ENCODE measurements at places on chromosomes 5 and 9.

DNA sequence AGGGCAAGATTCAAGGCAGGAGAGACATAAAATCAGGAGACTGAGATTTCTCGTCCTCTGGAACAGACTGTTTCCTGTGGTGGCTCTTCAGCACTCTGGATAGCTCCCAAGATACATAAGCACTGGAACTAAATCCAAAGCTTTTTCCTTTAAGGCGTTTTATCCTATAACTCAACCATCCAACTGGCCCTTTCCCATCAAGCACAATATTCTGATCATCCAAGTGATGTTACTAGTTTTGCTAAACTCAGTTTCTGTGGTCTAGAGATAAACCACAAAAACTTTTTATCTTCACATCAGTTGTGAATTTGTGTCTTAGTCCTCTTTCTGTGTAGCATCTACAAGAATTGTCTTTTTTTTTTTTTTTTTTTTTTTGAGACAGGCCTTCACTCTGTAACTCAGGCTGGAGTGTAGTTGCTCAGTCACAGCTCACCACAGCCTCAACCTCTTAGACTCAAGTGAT lies 299.4 kb downstream of the COX7C start:
- DNase-seq, result peak; percentile 62

DNA sequence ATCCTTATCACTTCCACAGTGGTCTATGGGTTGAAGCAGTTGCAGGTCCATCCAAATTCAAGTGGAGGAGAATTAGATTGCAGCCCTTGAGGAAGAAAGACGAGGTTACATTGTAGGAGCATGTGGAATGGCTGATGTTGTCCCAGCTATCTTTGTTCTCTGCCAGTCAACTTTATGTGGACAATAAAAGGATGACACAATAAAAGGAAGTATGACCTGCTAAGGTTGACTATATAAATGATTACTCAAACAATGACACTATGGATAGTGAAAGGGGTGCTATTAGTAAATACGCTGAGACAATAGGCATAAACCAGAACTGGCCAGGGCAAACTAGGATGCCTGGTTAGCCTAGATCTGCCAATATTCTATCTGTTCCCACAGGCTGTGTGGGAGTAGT lies 12.8 kb upstream of the ZNF618 start:
- DNase-seq, result no peak

DNA sequence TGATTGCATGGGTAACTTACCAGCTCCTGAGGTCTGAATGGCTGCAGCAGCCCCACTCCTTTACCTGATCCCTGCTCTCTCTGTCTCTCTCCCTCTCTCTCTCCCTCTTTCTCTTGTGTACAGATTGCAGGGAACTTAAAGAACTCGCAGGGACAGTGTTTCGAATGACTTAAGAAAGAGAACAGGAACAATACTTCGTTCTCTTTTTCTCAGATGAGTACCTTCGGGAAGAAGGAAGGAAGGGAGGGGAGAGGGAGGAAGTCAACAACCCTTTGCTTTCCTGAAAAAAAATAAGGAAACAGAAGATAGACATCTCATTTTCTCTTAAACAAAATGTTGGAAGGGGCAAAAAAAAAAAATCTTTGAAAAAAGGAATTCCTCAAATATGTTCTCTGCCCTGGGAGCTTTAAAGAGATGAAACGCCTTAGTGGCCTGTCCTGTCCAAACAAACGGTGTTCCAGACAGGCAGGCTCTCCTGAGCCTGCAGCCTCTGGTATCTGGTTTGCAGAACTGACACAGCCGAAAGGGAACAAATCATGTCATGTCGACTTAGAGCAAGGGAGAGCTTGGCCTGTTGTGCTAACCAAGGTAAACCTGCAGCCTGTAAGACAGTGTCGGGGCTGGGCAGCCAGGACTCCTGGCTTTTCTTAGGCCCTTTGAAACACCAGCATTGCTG lies at the start of gene ZNF366:
Gene ZNF366 (minus strand): TSS at position 180 of the 676 bp plus-strand sequence. CDS start 45,914 bp downstream, outside the sequence.
- no peak for DNase-seq

- peak; percentile 28 for DNase-seq
Measured at GRCh38 chr9:79123415-79123814, 448.4 kb upstream of the TLE4 start.

- no peak for DNase-seq
Measured at GRCh38 chr5:140055152-140055551, 12.1 kb upstream of the NRG2 start.

DNA sequence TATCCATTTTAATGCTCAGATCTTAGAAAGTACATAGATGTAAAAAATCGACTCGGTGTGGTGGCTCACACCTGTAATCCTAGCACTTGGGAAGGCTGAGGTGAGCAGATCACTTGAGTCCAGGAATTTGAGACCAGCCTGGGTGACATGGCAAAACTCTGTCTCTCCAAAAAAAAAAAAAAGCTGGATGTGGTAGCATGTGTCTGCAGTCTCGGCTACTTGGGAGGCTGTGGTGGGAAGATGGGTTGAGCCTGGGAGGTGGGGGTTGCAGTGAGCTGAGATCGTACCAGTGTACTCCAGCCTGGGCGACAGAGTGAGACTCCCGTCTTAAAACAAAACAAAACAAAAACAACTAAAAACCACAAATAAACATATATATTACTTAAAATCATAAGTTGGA lies 61.4 kb downstream of the RASA1 start:
- DNase-seq, result no peak

DNA sequence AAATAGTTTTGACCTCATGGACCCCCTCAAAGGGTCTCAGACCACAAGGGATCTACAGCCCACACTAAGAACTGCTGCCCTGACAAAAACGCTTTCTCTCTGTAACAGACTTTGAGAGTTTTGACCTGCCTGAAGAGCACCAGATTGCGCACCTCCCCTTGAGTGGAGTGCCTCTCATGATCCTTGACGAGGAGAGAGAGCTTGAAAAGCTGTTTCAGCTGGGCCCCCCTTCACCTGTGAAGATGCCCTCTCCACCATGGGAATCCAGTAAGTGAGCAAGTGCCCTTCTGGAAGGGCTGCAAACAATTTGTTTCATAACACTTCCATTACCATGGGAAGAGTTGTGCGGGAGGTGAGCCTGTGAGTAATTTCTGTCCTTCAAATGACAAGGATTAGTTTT lies 6.0 kb downstream of the PTTG1 start:
- no peak for DNase-seq

All from adipocyte (in vitro differentiated cells).